ENCODE measurements at places on chromosomes 3 and 15.

DNA sequence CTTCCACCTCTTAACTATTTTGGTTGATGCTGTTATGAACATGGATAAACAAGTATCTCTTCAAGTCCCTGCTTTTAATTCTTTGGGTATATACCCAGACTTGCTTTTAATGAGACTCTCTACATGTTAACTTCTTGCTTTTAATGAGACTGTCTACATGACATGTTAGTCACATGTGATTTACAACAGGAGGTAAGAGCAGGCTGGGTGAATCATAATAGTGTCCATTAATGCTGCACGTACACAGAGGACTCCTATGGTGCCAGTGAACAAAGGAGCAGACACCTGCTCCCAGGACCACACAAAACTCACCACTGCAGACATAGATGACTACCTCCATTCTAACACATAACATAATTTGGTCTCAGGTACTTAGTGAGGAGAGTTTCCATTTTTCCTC, 273.4 kb upstream of the NSMCE3 start:
- no peak for DNase-seq

DNA sequence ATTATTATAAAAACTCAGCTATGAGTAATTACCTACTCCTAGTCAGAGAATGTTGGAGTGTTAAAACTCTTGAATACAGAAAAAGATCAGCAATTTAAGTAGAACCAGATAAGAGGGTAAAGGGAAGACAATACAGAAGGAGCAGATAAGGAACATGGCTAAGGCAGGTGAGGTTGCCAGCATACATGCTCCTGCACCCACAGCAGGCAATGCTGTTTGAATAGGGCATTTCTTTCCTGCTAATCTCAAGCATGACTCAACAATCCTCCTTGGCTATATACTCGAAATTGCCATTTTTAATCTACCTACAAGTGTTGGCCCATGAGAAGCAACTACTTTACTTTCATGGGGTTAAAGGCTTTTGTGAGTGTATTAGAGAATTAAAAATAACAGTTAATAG, 494.5 kb downstream of the DIPK2A start:
- DNase-seq = no peak

- DNase-seq = no peak
These were observed 1.5 kb downstream of the STXBP5L start for GRCh38 chr3:120909602-120909878.

DNA sequence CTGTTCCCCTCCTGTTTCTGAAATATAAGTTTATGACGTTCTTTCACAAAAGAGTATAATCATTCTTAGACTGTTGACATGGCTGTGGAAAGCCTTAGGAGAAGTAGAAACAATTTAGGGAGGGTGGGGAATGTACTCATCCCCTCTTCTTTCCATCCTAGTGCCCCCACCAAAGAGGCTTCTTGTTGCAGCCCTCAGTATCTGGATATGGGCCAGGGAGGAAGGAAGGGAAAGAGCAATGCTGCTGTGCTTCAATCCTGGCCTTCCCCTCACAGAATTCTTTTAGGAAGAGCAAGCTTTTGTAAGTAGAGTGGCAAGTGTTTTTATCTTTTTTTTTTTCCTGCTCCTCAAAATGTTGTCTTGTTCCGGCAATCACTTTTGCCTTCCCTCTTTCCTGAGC, 1.7 kb downstream of the INAFM2 start:
- no peak for DNase-seq

- DNase-seq = no peak
These were observed at the start of gene LRRC3B for GRCh38 chr3:26622621-26623418. TSS of gene LRRC3B (plus strand) at chr3:26622772. CDS start at chr3:26709673, 86,901 bp downstream.

DNA sequence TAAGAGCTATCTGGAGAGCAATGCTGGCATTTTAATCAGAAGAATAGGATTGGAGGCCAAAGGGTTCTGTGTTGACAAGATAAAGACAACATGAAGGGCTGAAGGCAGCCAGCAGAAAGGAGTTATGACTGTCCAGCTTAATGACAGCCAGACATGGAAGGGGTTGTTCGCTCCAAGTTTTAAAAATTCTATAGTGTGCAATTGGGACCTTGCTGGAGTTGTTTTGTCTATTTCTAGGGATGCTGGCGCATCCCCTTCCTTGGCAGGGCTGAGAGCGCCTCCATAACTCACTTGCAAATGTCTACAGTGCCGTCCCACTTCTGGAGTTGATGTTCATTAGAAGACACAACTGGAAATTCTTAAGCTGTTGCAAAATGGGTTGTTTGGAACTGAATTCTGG, 200.7 kb downstream of the TLE3 start:
- DNase-seq = no peak

GRCh38 chr15:45458746-45459403, 63.7 kb downstream of the SLC30A4 start:
- peak; percentile 86 for DNase-seq

- DNase-seq = no peak
These were observed 83.3 kb downstream of the GLDN start for GRCh38 chr15:51424780-51425179.

DNA sequence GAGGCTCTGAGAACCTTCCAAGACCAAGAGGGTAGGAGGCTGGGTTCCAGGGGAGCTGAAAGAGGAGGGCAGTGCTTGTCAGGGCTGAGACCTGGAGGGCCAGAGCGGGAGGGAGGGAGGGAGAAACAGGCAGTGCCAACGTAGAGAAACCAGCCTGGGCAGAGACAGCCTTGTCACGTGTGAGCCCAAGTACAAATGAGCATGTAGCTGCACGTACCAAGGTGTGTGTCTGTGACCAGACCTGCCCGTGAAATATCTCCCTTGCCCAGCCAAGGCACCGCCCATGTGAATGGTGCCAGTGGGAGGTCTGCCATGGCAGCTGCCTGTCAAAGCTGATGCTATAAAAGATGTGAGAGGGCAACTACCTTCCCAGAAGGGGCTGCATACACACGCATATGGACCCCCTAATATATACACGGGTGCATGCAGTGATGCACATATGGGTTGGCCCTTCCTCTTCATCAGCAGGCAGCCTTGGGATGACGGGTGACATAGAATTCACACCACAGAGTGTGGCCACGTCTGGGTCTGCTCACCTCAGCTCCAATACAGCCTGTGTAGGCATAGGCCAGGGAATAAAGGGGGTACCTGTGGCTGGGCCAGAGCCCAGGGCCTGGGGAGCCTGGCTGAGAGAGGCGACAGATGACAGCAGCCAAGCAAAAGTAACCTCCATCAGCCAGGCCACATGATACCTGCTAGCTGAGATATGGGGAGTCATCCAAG, 7.8 kb upstream of the CTDSPL start:
- no peak for DNase-seq

DNA sequence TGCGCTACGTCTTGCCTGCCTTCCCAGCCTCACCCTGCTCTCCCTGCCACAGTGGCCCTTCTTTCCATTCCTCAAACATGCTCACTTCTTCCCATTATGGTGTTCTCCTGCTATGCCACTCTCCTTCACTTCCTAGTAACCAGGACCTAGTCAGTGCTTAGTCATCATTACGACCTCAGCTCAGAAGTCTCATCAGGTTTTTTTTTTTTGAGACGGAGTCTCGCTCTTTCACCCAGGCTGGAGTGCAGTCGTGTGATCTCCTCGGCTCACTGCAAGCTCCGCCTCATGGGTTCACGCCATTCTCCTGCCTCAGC, 149.5 kb downstream of the GREM1 start:
- DNase-seq = no peak

GRCh38 chr3:119774444-119774843, 7.5 kb upstream of the NR1I2 start:
- DNase-seq = no peak

- no peak for DNase-seq
These were observed 921 bp downstream of the FBXL2 start for GRCh38 chr3:33278163-33278562.

DNA sequence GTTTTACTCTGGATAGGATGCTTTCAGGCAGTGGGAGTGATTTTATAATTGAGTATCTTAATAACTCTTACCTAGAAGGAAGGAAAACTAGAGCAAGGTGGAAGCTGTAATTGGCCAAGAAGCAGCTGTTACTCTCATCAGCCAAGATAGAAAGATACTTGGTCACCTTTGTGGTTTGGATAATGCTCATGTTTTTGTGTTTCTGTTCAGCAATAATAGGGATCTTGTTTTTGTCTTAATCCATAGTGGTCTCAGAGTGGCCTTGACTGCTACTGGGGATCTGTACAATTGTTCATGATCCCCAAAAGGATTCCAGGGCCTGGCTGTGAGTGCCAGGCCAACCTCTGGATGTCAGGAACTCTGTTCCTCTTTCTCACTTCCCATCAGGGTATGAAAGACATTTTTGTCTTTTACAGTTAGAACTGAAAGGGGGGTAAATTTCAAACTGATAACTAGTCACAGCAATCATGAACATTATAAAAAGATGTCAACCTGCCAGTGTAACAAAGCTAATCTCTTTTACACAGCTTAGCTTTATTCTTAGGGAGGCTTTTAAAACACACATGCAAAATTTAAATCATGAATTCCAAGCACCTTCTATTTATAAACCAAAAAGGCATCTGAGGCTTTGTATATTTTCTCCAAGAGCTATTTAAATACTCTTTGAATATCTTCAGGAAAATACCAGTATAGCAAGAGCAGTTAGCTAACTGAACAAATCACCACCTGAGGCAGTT, 6.0 kb downstream of the UBL7 start:
- DNase-seq = no peak

GRCh38 chr3:50139718-50140423, 15.3 kb upstream of the SEMA3F start:
- no peak for DNase-seq

DNA sequence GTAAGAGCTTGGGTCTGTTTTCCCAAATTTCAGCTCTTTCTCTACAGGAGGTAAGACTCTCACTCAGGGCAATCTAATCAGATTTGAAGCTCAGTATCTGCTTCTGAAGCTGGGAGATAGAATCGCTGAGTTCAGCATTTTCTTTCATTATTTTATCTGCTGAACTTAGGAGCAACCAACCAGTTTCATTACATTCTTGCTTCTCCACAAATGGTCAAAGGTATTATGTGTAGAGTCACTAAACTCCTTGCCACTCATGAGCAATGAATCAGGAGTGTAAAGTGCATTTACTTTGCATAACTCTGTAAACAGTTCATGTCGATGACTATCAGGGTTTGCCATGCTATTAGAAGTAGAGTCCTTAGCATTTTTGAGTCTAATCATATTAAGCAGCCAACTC, 249.4 kb downstream of the CHL1 start:
- no peak for DNase-seq

DNA sequence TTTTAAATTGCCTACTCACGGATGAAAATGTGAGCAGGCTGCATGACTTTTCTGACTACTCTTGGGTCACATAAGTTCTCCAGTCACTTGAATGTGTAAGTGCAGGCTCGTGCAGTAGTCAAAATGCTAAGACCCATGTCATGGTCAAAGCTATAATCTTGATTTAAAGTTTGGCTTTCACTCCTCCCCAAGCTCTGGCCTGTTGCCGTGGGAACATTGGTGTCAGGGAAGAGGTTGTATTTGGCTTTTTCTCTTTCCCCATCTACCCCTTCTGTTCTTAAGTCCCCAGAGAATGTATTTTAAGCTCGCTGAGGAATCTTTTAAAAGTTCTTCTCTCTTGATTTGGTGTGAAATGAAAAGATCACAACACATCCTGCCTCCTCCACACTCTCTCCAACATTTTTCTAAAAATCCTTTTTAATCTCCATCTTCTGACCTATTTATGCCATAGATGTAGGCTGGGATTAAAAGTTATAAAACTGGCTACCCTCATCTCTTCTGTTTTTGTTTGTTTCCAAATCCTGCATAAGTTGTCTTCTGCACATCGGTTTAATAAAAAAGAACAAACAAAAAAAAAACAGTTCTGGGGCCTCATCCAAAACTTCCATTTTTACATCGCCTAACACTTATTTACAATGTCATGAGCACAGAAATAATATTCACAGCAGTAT, 61.4 kb upstream of the ADAMTSL3 start:
- DNase-seq = no peak

DNA sequence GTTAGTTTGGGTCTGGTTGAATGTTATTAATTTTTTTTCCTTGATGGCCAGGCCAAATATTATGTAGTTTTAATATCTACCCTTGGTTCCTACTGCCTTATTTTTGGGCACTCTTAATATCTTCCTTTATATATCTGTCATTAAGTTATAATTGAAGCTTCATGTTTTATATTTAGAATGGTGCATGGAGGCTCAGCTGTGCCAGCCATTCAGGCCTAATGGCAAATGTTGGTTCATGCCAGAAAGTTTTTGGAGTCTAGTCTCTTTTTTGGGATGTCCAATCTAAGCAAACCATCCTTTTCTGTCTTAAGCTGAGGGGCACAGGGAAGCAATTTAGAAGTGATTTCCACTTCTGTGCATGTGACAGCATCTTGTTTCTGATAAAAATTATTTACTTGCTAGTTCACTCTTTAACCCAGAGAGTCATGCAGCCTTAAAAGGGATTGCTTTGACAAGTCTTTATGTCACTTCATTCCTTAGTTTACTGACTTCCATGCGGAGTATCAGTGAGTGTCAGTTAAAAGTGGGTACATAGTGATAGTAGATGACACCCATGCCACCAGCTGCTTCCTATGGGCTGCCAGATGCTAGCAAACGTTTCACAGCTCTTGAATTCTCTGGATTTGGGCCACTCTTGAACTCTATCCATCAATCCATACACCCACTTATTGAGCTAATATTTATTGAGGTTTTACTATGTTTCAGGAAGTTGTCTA, 33.0 kb downstream of the MITF start:
- no peak for DNase-seq

DNA sequence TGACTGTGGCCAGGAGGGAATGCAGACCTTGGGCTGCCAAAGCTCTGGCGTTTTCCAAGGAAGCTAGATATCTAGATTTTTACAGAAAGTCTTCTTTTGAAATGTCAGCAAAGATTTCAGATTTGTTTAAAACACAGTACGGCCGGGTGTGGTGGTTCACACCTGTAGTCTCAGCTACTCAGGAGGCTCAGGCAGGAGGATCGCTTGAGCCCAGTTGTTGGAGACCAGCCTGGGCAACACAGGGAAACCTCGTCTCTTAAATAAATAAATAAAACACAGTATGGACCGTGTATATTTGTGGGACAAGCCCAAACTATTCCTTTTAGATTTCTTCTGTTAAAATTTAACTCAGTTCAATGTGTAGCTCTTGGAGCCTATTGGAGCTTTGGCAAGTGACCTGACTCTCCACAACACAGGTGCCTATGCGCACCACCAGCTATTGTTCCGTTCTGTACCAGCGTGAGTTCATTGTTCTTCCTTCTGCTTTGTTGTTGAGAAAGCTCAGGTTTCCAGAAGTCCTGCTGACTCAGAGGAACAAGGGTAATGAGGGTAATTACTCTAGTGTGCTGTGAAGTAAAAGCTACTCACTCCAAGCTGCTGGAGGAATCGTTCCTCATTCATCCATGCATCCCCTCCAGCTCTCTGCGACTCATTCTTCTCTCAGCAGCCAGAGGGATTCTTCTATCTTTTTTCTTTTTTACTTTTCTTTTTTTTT, 73.1 kb upstream of the SLC6A6 start:
- DNase-seq = no peak

GRCh38 chr3:45528429-45528828, 66.1 kb upstream of the LIMD1 start:
- DNase-seq = no peak

DNA sequence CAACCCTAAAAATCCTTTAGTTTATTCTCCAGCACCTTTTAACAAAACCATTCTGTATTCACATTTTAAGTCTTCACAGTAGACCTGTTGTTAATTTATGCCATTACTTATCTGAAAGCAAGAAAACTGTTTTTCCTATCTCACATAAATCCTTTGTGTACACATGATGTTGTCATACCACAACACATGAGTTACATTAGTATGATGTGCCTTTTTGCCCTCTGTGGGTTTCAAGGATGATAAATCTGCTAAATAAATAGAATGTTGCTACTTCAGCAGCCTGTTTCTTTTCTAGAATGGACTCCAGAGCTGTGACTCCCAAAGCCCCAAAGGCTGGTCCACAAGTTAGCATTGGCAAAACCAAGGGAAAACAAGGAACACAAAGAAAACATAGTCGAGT, 151.6 kb downstream of the SERPINI1 start:
- no peak for DNase-seq

- DNase-seq = no peak
These were observed 178.2 kb upstream of the TGFBR2 start for GRCh38 chr3:30428251-30428650.

Measured in CD4-positive, alpha-beta T cell treated with Interleukin-17A for 1 hour (primary cell).